ENCODE measurements at places on chromosomes 3 and 15. TPM values are rescaled to one million over a fixed set of nuclear protein-coding genes. Genes with fewer than 3 reads are reported as not detected.

The MINAR1 gene
- 0.06 TPM for polyA plus RNA-seq

- DNase-seq = no peak
Observed at GRCh38 chr3:64945171-64945729, 257.4 kb upstream of the ADAMTS9 start.

GRCh38 chr3:81770710-81771109 lies 9.3 kb upstream of the GBE1 start:
- DNase-seq = no peak

DNA sequence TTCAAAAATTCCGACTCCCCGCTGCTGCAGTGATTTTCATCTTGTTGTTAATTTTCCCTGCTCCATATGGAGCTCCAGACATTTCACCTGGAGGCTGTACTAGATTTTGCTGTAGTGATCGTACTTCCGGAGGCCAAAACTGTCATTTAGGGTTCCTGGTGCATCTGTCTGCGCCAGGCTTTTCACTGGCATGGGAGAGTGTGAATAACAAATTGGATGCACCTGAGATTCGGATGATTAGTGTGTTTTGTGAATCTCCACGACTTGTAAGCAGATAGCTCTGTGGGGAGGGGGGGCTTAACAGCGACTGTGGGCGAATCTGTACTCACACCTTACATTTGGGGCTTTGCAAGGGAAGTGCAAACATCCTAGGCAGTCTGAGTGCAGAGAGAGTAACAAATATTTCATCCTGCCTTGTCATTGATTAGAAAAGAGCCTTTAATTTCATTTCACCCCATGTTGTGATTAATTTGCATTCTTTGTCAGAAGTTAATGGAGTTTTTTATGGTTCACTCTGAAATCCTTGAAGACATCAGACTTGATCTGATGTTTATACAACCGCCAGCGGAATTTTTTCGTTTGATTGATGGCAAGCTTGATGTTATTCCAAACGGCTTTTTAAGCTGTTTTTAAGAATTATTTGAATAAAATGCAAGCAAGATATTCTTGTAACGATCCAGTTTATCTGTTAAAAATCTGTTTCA lies 92.5 kb upstream of the SKOR1 start:
- DNase-seq = no peak

The FEZF2 gene
- not detected for polyA plus RNA-seq

The TRPM7 gene
- polyA plus RNA-seq = 6.3 TPM

The LCTL gene
- not detected for polyA plus RNA-seq

GRCh38 chr3:134029734-134030378 lies at the start of gene SLCO2A1:
Gene SLCO2A1, minus strand, starts transcription at chr3:134029925. Its CDS starts 123 bp downstream, at chr3:134029802.
- DNase-seq = peak; percentile 43

- DNase-seq = no peak
Observed at GRCh38 chr3:128854475-128854874, 24.9 kb upstream of the ACAD9 start.

- DNase-seq = no peak
Observed at GRCh38 chr15:98039596-98039995, 79.1 kb downstream of the ARRDC4 start.

- DNase-seq = no peak
Observed at GRCh38 chr3:111473550-111473949, 68.4 kb upstream of the CD96 start.

DNA sequence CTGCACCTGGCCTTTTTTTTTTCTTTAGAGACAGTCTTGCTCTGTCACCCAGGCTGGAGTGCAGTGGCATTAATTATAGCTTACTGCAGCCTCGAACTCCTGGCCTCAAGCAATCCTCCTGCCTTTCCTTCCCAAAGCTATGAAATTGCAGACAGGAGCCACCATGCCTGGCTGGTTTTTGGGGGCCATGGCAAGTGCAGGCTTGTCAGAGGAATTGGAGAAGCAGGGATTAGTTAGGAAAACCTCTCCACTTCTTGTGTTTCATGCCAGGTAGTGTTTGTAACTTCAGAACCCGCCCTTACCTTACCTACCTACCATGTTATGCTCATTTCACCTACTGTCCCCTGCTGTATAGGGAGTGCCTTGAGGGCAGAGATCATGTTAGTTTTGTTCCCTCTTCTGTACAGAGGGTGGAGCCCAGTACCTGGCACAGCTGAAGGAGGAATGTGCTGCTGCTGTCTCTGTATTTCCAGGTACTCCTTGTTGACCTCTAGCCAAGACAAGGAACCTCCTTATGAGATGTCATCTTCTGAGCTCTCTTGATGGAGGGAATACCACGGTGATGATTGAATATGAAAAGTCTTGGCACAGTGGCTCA lies 43.8 kb downstream of the TRAK1 start:
- no peak for DNase-seq

The CHRNA7 gene
- polyA plus RNA-seq = 0.06 TPM

GRCh38 chr3:190217081-190217480 lies 96.4 kb upstream of the P3H2 start:
- no peak for DNase-seq

The CADM2 gene
- 0.35 TPM for polyA plus RNA-seq

The PIGZ gene
- polyA plus RNA-seq = 2.4 TPM

- DNase-seq = no peak
Observed at GRCh38 chr3:17213102-17213501, 328.3 kb downstream of the PLCL2 start.

DNA sequence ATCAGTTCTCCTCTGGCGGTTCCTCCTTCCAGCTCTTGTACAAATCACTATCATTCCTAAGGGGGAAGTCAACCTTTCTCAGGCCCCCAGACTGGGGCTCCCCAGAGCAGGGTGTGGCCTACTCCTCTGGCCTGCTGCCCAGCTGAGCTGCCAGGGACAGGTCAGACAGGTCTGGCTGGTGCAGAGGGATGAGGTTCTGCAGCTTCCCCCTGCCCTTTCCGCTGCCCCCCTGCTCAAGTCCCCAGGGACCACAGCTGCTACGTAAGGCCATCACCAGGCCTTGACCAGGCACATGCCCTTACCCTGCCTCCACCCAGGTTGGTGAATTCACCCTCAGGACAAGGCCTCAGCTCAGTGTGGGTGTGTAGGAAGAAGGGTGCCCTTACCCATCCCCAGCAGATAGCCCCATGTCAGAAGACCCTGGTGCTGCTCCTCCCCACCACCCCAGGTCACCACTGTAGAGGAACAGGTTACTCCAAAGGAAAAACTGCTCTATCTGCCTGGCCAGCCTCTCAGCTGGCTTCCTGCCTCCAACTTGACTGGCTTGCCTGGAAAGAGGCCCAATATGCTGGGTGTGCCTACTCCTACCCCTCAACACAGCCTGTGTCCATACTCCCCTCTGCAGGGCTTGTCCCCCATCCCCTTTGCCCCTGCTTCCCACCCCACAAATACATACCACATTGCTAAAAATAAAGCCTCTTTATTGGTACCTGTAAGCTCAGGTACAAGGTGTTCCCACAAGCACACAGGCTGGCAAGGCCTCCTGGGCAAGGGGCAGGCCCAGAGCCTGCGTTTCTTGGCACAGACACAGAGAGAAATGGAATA lies 12.0 kb downstream of the CSRNP1 start:
- DNase-seq = no peak

The TRPM1 gene
- not detected for polyA plus RNA-seq

- DNase-seq = no peak
Observed at GRCh38 chr3:64974401-64974800, 286.6 kb upstream of the ADAMTS9 start.

DNA sequence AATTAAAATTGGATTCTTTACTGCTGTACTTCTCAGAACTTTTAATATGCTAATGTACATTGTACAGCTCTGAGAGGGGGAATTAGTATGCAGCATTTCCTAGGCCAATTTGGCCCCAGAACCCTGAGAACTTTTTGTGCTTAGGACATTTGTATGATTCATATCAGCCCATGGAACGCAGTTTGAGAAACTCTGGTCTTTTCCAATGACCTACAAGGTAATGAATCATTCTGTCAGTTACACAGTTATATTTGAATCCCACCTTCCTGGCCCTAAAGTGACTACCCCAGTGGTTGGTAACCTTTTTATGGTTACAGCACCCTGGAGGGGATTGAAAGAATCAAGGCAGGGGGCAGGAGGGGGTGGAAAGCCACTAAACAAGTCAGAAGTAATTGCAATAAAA lies 25.6 kb upstream of the KBTBD12 start:
- no peak for DNase-seq

GRCh38 chr15:82566690-82567089 lies 26.4 kb upstream of the RPS17 start:
- DNase-seq = no peak

DNA sequence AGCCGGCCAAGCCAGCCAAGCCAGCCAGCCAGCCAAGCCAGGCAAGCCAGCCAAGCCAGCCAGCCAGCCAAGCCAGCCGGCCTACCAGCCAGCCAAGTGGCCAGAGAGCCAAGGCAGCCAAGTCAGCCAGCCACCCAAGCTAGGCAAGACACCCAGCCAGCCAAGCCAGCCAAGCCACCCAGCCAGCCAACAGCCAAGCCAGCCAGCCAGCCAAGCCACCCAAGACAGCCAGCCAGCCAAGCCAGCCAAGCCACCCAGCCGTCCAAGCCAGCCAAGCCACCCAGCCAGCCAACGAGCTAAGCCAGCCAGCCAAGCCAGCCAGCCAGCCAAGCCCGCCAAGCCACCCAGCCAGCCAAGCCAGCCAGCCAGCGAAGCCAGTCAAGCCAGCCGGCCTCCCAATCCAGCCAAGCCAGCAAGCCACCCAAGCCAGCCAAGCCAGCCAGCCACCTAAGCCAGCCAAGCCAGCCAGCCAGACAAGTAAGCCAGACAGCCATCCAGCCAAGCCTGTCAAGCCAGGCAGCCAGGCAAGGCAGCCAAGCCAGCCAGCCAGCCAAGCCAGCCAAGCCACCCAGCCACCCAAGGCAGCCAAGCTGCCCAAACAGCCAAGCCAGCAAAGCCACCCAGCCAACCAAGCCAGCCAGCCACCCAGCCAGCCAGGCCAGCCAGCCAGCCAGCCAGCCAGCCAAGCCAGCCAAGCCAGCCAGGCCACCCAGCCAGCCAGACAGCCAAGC lies 200.5 kb downstream of the GOLGA6L6 start:
- peak; percentile 73 for DNase-seq

GRCh38 chr15:74320352-74321247 lies 46.8 kb downstream of the CYP11A1 start:
- DNase-seq = peak; percentile 47

DNA sequence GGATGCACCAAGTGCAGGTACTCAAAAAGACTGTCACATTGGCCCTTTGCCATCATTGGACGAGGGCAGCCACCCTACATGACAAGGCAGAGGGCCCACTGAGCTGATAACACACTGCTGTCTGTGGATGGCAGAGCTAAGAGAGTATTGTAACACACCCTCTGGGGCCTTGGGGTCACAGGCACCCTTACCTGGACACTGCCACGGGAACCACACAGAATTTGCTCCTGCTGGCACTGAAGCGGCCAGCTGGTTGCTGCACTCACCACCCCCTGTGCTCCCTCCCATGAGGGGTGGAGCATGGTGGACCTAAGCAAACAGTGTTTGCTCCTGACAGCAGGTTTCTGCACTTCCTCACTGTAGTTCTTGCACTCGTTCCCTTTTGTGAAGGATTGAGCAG lies 208.2 kb upstream of the SGO1 start:
- no peak for DNase-seq

DNA sequence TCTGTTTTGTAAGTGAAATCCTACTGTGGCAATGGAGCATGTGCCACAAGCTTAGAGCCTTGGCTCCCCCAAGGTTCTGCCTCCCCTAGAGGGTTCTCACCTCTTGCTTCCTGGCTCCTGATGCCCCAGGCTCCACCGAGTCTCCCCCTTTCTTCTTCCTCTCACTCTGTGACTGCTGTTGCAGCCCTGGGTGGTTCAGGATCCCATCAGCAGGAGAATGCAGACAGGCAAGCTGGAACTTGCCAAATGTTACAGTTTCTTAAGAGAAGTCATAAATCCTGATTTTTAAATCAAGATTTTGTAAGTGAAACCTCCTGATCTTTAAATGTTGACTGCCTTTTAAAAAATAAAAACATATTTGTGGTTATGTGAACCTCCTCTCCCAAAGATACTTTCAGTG lies 133.9 kb downstream of the CCNL1 start:
- DNase-seq = no peak

The ECE2 gene
- not detected for polyA plus RNA-seq

DNA sequence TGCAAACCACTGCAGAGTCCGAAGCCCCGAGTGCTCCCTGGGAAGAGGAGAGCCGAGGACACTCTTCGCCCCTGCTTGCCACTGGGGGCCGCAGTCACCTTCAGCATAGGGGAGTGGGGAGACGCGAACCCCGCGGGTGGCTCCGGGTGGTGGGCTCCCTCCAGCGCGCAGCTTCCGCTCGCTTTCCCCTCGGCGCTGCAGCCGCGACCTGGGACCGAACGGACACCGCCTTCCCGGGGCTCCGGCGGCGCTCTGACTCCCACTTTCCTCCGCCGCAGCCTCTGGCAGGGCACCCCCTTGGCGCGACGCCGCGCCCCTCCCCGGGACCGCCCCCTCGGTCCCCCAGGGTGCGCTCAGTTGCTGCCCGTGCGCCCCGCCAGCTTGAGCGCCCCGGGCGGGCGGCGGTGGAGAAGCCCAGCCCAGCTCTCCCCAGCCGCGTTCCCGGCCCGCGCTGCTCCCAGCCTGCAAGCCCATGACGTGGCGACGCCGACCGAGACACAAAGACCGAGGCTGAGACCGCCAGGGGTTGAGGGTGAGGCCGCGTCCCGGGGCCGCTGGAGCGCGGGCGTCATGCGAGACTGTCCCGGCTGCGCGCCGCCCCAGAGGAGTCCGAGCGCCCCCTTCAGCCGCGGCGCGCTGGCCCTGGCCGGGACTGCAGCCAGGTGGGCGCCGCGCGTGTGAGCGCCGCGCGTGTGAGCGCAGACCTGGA lies at the start of gene MINAR1:
Gene MINAR1, plus strand, starts transcription at position 701 of the 709 bp plus-strand sequence. CDS start 23,812 bp downstream, outside the sequence.
- DNase-seq = no peak

DNA sequence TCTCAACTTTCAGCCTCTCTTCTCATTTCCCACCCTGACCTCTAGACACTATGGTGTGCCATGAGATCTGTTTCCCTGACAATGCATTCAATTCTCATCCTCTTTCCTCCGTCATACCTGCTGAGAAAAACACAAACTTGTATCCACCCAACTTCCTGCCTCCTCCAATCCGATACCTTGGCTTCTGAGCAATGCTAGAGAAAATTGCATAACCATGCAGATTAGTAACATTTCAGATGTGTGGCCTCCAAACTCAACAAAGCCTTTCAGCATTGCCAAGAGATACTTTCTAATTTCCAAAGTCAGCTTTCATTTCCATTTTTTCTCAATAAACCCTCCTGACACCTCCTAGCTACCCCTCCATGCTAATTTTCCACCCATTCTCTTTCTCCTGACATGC lies 88.5 kb downstream of the MINAR1 start:
- no peak for DNase-seq

The PODXL2 gene
- polyA plus RNA-seq = 1.1 TPM

DNA sequence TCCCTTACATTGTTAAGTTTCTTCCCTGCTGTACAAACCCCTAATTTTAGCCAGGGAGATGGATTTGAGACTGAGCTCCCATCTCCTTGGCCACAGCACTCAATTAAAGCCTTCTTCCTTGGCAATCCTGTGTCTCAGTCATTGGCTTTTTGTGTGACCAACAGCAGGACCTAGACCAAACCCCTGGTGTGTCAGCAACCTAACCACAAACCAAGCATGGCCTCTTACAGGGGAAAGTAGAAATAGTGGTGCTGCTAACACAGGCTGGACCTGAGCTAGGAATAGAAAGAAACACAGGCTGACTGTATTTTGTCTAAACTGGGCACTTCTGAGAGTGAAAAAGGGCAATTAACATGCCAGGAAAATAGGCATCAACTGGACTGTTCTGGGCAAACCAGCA lies 37.9 kb downstream of the PPCDC start:
- DNase-seq = peak; percentile 25
